T-helper 17 cell (primary cell): ENCODE measurements at places on chromosomes 5 and 9. TPM values are rescaled to one million over a fixed set of nuclear protein-coding genes. Genes with fewer than 3 reads are reported as not detected.

DNA sequence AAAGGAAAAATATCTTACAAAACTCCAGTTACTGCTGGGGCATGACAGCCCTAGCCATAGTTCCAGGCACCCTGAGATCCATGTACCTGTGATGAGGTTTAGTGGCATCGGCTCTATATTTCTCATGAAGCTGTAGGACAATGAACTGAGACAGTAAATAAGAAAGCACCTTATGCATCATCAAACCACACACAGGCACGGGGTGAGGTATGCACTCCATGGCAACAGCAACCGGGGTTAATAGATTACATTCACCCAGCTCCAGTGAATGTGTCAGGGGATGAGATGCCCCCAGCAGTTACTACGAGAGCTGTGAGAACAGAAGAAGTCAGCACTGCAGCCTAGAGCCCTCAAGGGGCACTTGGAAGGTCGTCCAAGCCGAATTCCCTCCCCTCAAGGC, 162.0 kb upstream of the S1PR3 start:
- no peak for DNase-seq

DNA sequence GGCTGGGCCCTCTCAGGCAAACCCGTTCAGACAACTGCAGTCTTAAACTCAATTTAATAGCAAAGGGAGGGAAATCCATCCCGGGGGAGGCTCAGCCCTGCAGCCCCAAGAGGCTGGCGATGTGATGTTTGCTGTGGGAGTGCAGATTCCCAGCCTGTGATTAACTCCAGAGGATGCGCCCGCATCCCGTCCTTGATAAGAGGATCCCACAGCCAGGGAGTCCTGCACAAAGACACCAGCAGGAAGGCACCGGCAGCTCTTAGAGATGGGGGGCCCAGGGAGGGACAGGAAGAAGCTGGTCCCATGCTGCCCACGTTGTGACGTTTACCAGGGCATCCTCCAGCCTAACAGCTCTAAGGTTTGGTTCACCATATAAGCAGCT, 64.7 kb downstream of the MRPL36 start:
- DNase-seq = no peak

DNA sequence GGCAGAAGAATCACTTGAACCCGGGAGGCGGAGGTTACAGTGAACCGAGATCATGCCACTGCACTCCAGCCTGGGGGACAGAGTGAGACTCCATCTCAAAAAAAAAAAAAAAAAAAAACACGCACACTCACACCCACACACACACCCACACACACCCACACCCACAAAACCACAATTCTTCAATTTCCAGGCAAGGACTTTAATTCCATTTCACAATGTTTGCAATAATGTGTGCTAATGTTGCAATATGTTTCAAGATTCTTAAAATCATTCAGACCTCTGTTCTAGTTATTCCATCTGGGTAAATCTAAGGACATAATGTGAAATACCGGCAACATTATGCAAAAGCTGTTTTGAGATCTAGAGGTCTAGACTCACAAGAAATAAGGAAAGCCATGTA, 28.3 kb downstream of the CCDC69 start:
- no peak for DNase-seq

- DNase-seq = no peak
Observed at GRCh38 chr5:73066466-73066865, 53.9 kb upstream of the TMEM171 start.

GRCh38 chr5:168848569-168848968, 269.4 kb upstream of the PANK3 start:
- no peak for DNase-seq

GRCh38 chr5:72468606-72469005, 38.6 kb downstream of the ZNF366 start:
- DNase-seq = no peak

DNA sequence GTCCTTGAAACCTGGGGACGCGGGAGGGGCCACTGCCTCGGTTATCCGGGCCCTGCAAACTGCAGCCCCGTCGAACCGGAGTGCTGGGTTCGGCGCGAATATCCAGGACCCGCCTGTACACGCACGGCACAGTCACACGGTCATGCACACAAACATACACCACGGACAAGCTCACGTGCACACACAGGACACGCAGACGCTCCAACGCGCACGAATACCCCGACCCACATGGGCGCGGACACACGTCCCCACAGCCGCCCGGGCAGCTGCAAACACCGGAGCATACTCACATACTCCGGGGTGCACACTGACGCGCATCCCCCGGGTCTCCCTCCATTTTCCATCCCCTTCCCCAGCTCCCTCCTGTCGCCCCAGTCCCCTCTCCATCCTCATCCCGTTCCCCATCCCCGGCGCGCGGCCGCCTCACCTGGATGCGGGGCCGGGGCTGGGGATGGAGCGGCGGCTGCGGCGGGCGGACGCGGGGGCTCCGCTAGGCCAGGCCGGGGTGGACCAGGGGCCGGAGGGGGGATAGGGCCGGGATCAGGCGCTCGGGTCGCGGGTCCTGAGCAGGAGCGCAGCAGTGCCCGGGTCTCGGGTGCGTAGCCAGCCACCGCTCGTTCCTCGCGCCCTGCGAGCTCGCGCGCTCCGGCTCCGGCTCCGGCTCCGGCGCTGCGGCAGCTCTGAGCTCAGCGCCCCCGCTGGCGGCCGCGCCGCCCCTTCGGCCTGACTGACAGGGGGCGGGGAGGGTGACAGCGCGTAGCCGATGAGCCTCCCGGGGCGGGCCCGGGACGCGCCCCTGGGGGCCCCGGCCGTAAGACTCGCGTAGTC, at the start of the genes EIF4E1B and SNCB:
EIF4E1B (plus strand) TSS at position 823 of the 828 bp plus-strand sequence. CDS start 12,113 bp downstream, outside the sequence.
SNCB (minus strand) TSS at position 682 of the 828 bp plus-strand sequence. CDS start 880 bp downstream, outside the sequence.
- no peak for DNase-seq

GRCh38 chr5:157345485-157345884, 79.6 kb downstream of the CYFIP2 start:
- no peak for DNase-seq

DNA sequence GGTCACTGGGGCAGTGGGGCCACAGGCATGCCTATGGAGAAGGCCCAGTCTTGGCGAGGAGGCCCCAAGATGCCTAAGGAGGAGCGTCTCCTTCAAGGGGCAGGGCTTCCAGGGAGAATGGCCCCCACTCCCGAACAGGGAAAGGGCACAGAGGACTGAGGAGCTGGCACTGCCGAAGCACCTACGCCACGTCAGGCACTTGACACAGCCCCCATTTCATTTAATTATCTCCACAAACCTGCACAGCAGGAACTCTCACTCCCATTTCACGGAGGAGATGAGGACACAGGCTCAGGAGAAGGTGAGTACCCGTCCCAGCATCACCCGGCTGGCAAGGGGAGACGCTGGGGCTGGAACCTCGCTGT, 26.0 kb downstream of the EGR1 start:
- DNase-seq = no peak

GRCh38 chr5:160325716-160326115, 13.4 kb upstream of the CCNJL start:
- no peak for DNase-seq

GRCh38 chr5:36300191-36300926, 1.3 kb downstream of the RANBP3L start:
- no peak for DNase-seq

DNA sequence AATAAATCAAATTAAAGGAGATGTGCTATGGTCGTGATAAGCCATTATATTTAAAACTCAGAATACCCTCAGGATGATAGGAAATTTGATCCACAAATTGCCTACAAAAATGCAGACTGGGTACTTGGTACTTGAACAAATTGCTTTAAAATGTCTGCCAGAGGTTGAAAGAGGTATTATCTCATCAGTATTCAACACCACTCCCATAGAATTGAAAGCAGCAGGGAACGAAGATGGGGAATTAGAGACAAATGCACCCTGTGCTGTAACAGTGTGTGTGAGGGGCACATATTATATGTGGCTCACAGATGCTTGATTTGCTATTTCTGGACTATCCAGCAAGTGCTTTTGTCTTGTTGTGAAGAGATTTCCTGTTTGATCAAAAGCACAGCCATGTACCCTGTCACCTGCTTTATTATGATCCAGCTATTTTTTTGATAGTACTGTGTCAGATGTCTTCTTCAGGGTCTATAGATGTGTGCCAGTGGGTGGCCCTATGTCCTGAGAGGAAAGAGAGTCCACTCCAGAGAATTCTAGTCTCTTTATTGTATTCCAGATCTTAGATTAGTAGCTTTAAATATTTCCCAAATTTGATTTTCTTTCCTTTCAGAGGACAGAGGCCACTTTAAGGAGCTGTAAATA, 120.1 kb downstream of the XRCC4 start:
- no peak for DNase-seq

- DNase-seq = no peak
Observed at GRCh38 chr5:93715327-93715726, 26.1 kb downstream of the POU5F2 start.

- DNase-seq = no peak
Observed at GRCh38 chr9:4009006-4009511, 290.8 kb downstream of the GLIS3 start.

GRCh38 chr9:109861918-109862317, 81.9 kb downstream of the PALM2AKAP2 start:
- no peak for DNase-seq

- DNase-seq = no peak
Observed at GRCh38 chr5:126464959-126465358, 41.8 kb downstream of the GRAMD2B start.

- no peak for DNase-seq
Observed at GRCh38 chr5:32520356-32520755, 65.0 kb upstream of the SUB1 start.

DNA sequence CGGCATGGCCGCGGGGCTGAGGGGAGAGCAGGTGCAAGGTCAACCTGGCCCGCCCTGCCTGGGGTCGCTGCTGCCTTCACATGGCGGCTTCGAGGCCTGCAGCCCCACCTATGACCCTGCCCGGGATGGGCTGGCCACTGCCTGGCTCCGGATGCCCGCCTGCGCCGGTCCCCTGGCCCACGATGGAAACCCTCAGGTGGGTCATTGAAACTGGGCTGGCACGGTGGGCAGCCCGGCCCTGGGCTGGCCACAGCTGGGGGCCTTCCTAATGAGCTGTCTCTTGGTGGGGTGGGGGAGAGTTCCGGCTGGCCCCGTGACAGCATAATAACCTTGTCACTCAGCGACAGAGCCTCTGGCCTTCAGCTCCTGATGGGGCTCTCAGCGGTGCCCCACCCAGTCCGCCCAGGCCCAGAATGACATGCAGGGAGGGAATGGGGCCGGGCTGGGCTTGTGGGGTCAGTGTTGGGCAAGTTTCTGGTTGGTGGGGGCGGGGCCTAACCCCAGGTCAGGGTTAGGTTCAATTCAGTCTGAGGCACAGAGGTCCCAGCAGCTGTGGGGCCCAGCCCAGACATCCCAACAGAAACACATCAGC, at the start of gene CCDC187:
CCDC187 (minus strand) TSS at position 270 of the 592 bp plus-strand sequence; CDS start at position 6, 264 bp downstream.
- no peak for DNase-seq

- no peak for DNase-seq
Observed at GRCh38 chr9:87682085-87682484, 43.8 kb upstream of the CTSL start.

GRCh38 chr5:149323621-149324205, 21.6 kb upstream of the GRPEL2 start:
- no peak for DNase-seq

GRCh38 chr5:177446200-177447065, at the start of gene PRR7:
Gene PRR7, plus strand, starts transcription at chr5:177446814. Its CDS starts 8,254 bp downstream, at chr5:177455068.
- peak; percentile 64 for DNase-seq

- no peak for DNase-seq
Observed at GRCh38 chr9:92717201-92718085, 47.2 kb downstream of the BICD2 start.

GRCh38 chr9:32526041-32526706, at the start of gene RIGI:
Gene RIGI, minus strand, starts transcription at chr9:32526196. Its CDS starts 30 bp downstream, at chr9:32526166.
- DNase-seq = peak; percentile 80

The STARD4 gene
- 18.8 TPM for total RNA-seq

The C9orf72 gene
- total RNA-seq = 20.8 TPM

The DCAF10 gene
- 12.1 TPM for total RNA-seq

The OR1Q1 gene
- total RNA-seq = 0.40 TPM

The MEGF10 gene
- total RNA-seq = not detected

The TMEM215 gene
- total RNA-seq = not detected

The DPYSL3 gene
- total RNA-seq = not detected

The TNFSF8 gene
- 47.6 TPM for total RNA-seq

The NR5A1 gene
- not detected for total RNA-seq

The MIGA2 gene
- 81.4 TPM for total RNA-seq

The RORB gene
- not detected for total RNA-seq

The YTHDC2 gene
- total RNA-seq = 46.9 TPM
